Myocyte (in vitro differentiated cells): ENCODE measurements at places on chromosomes 1 and 21. TPM values are rescaled to one million over a fixed set of nuclear protein-coding genes. Genes with fewer than 3 reads are reported as not detected.

GRCh38 chr21:42316891-42317290 lies 1.7 kb upstream of the TFF3 start:
- DNase-seq = no peak

DNA sequence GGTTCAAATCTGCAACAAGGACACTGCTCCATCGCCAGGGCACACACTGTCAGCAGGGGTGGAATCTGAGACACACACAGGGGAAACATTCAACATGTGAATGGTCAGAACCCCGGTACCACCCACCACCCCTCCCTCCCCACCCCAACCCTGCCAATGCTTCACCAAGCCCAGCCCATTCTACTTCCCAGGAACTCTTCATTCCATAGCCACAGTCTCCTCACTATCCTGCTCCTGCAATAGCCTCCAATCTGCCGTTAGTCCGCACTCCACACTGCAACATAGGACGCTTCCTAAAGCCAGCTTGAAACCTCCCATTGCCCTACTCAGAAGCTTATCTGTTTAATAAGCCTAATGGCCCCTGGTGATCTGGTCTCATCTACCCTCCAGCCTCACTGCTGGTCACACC lies 7.5 kb upstream of the RAB3B start:
- no peak for DNase-seq

- DNase-seq = no peak
Observed at GRCh38 chr1:14910984-14911721, 242.4 kb upstream of the TMEM51 start.

GRCh38 chr1:219710529-219711194 lies 97.8 kb upstream of the ZC3H11B start:
- DNase-seq = no peak

DNA sequence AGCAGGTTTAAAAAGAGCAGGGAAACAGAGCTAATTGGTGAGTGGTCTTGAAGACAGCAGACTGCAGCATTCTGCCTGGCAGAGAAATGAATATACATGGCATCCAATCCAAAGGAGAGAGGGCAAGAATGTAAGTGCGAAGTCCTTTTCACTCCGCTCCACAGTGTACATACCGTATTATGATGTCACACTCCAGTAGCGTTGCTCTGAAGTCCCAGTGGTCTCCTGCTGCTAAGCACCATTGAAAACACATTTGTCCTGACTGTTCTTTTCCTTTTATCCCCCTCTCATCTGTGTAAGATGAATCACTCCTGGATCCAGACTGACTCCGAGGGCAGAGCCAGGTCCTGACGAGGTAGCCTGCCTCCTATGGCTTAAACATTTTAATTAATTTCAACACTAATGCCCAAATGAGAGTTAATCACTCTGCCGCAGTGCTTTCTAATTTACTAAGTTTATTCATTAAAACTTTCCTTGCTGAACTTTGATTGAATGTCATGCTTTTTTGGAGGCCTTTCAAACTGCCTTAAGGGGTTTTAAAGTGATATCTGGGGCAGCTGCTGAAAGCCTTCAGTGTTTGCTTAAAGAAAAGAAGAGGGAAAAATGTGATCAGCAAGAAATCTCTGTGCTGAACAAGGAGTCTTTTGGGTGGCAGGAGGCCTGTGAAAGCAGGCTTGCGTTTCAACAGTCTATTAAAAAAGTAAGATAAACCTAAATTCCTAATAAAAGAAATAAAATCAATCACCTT lies 227.2 kb downstream of the ATG4C start:
- DNase-seq = no peak

DNA sequence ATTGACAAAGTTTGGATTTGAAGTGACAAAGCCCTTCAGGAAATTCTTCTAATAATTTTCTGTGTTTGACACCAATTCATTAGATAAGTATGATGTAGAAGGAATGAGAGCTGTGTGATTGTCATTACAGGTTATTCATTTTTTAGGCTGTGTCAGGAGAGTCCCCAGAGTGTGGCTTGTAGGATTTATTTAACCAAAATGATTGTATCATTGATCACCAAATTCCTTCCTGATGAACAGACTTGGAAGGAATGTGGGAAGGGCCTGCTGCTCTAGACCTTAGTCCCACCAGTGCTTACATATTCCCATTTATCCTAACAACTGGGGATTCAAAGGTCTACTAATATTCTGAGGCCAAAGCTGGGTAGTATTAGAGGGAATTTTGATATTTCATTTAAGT lies 383.3 kb upstream of the KAZN start:
- DNase-seq = no peak

DNA sequence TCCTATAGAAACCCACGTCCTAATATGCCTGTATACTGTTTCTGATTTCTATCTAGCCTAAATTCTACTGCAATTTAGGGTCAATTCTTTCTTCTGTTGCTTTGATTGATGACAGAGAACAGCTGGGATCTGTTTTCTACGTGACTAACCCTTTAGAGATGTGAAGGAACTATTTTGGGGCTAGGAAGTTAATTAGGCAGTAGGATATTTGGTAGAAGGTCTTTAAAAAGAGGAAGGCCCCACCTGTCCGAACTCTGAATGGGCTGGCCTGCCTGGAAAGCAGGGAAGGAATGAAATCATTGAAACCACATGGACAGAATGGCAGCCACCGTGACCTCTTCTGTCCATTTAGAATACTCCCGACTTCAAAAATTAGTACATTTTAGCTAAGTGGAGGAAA lies 21.0 kb downstream of the EIF2D start:
- peak; percentile 83 for DNase-seq

DNA sequence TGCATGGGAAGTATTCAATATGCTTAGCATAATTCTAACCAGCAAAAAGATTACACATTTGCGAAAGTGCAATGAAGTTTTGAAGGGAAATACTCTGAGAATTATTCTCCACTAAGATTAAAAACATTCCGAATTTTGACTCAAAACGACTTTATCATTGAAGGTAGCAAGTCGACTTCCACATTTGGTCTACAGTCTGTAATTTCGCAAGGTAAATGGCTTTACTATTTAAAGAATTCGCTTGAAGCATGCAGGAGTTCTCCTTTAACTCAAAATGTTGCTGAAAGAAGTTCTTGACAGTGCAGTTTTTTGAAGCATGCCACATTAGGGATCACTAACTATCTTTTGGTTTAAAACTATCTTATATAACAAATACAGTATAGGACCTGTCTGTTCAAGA lies 161.0 kb upstream of the HP1BP3 start:
- no peak for DNase-seq

DNA sequence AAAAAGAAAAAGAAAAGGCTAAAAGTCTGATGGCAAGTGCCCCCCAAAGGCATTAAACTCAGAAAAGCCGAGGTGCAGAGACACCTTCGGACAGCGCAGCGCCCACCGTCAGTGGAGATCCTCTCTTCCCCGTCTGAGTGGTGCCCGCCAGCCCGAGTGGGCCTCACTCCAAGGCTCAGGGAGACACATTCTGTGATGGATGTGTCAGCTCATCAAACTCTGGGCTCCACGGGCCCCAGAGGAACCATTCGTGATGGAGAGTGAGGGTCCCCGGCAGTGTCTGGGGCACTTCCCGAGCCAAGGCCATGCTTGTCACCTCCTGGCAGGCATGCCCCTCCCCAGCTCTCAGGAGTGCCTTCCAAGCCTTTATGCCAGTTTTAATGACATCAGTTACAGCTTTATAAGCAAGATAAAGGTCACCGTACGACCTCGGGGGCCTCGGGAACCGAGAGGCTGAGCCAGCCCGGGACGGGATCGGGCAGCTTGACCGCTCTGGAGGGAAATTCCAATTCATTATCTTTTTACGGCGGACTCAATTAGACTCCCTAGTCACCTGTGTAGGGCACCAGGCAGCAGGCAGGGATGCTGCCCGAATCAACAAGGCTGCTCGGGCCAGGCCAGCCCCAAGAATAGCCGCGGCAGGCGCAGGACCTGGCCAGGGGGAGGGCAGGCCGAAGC lies 49.5 kb downstream of the MORN1 start:
- no peak for DNase-seq

DNA sequence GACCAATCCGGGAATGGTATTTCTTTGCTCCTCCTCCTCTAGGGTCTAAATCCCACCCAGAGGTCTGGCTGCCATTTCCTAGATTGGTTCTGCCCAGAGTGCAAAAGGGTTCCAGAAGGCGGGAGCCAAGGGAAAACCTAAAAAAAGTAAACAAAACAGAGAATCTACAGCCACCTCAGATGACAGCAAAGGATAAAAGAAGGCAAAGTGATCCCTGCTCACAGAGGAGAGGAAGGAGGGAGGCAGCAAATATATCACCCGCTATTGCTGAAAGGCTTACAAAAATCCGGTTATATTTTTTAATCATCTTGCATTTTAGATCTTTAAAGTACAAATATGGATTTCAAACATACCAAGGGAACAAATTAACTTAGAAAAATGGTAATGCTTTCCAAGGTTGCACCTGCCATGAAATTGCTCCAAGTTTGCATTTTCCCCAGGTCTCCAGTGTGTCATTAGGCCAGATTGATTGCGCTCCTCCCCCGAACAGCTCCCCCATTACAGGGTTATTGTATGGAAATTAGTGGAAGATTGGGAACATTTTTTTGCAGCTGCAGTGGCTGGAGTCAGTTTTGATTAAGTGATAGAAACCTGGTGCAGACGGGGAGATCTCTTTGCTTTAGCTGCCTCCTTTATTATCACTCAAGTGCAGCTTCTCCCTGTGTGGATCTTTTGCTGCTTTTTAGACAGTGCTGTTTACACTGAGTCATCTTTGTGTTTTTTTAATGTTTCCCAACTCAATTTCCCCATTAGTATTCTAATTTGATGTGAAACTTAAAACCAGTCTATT lies 280.5 kb upstream of the CAMK1G start:
- no peak for DNase-seq

GRCh38 chr1:42463921-42464320 lies 835 bp downstream of the CCDC30 start:
- DNase-seq = no peak

- DNase-seq = no peak
Observed at GRCh38 chr1:40310983-40311642, 6.0 kb downstream of the COL9A2 start.

DNA sequence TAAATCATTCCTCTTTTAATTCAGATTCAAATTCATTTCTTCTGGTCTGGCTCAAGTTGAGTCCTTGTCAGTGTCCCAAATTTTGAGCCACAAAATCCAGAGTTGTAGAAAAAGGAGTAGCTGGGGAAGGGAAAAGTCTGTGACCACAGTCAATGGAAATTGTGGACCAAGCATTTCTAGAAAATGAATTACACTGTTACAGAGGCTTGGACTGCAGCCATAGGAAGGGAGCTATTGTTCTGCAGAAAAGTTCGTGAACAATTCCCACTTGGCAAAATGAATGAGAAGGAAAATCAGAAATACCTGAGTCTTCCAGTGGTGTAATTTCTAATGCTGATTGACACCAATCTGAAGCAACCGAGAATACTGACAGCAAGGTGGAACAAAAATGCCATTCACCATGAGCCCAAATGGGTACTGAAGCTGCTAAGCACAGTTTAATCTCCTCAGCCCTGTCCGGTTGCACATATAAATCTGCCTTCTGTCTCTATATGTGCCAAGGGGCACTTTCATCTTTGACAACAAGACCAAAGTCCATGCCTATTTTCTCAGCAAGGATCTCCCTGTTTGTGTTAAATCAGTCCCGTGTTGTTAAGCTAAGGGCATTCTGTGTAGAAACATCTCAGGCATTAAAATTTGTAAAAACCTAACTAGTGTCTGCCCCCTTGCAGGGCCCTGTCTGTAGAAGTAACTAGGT lies 51.3 kb downstream of the TEX35 start:
- DNase-seq = peak; percentile 36

GRCh38 chr1:101065575-101065974 lies 40.0 kb upstream of the DPH5 start:
- DNase-seq = no peak

Gene NHLH1
- total RNA-seq = 0.21 and 0.51 TPM in 2 replicates

Gene SHE
- total RNA-seq = not detected in 2 replicates

Gene LCE3D
- total RNA-seq = not detected in 2 replicates

Gene ACTN2
- 178 and 220 TPM in 2 replicates for total RNA-seq

Gene FAM72D
- 0.31 TPM in 1 of 2 replicates, not detected in the other for total RNA-seq

Gene OR2T6
- total RNA-seq = not detected in 2 replicates
